ENCODE measurements at places on chromosomes 1 and 21.

DNA sequence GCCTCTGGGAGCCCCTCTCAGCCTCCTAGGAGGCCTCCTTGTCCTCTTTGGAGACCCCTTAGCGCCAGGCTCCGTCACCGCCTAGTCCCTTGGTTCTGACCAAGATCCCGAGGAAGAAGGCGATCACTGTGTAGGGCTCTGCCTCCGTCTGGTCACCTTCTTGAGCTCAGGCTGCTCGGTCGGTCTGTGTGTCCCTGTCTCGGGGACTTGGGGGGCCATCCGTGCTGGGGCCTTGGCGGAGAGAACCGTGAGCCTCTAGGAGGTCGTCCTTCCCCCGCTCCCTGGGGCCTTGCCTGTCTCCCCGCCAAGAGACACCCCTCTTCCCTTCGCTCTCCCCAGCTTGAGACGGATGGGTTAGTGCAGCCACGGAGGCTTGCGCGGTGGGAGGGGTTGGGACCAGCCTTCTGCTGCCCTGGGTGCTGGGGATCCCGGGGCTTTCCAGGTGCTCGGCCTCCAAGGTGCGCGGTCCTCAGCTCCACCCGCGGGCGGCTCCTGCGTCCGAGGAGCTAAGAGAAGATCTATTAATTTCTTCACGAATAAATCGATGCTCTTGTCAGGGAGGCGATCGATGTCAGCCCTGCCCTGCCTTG is 701 bp upstream of the INSRR start:
- DNase-seq, result no peak

DNA sequence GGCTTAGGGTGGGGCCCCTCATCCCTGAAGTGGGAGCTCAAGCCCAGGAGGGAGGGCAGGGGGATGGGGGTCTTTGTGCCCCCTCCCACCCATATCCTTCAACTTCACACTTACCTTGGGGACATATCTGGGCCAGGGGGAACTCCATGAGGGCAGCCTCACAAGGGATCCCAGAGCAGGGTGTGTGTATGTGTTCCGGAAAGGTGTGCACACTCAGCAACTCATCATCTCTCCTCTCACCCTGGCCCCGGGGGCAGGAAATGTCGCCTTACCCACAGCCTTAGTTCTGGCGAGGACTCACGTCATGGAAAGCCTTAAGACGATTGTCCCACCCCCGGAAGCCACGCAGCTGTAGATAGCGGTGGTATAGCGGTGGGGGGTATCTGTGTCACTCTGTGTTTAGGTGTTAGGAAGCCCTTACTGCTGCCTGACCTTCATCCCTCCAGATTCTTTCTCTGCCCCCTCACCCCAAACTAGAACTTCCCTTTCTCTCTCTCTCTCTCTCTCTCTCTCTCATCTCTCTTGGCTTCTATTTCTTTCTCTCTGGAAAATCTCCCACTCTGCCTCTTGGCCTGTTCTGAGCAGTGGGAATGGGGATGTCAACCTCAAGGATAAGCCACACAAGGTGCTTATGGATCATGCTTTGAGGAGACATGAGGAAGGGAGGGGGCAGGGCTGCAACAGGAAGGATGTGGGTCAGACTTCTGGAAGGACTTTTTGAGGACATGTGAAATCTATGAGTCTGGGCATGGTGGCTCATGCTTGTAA is at the start of gene SH2D2A:
Gene SH2D2A, minus strand, starts transcription at position 288 of the 768 bp plus-strand sequence. Its CDS starts 140 bp downstream, at position 148.
- no peak for DNase-seq

- no peak for DNase-seq
Measured at GRCh38 chr1:153359241-153359640, 1.6 kb downstream of the S100A9 start.

- no peak for DNase-seq
Measured at GRCh38 chr1:155295942-155296267, 5.3 kb downstream of the PKLR start.

DNA sequence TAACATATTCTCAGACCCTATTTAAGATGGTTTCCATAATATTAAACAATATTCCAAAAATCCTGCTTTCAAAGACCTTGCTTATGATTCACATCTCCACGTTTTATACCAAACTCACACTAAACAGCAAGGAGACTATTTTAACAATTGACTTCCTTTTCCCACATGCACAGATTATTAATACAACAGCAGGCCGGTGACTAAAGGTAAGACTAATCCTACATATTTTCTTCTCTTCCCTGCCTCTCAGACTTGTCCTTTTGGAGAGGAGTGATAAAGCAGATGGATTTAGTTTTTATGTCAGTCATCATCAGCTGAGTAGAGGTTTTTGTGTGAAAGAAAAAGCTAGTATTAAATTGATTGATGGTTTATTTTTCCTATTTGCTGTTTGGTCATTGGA is 400.6 kb downstream of the NTNG1 start:
- DNase-seq, result no peak

- DNase-seq, result no peak
Measured at GRCh38 chr1:175632667-175633066, 110.7 kb downstream of the TNR start.

- DNase-seq, result no peak
Measured at GRCh38 chr1:31433396-31433930, 20.4 kb downstream of the SERINC2 start.

DNA sequence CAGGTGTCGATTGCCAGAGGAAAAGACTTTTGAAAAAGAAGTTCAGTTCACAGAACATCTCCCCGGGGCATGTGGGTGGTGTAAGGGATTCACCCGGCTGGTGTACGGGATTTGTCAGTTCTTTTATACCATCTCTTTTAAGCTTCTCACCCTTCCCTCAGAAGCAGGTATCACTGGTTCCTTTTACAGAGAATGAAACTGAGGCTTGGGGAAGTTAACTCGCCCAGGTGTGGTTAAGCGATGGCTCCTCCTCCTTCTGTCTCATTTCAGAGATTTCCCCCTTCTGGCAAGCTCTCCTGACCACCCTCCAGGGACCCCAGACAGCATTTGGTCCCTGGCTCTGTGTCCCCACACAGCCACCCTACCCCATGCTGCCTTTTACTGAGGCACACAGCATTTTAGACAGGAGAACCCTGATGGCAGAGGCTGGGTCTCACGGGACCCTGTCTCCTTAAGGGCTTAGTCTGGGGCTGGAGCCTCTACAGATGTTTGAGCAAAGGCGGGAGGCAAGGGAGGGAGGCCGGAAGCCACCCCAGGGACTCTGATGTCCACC is 2.8 kb upstream of the ECE1 start:
- no peak for DNase-seq

DNA sequence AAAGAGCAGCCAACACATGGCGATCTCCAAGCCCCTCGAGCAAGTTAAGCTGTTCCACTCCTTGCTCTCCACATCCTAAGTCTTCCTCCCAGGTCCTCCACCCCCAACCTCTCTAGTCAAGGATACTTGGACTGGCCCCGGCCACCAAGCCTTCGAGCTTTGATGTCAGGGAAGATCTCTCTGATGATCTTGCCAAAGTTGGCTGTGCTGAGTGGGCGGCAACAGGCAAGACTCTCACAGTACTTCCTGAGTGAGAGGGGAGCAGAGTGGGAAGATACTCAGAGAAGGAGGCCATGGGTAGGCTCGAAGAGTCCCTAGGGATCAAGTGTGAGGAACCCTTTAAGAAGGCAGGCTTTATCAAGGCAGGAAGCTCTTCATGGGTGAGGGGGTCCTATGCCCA is 2.8 kb downstream of the RFX5 start:
- no peak for DNase-seq

DNA sequence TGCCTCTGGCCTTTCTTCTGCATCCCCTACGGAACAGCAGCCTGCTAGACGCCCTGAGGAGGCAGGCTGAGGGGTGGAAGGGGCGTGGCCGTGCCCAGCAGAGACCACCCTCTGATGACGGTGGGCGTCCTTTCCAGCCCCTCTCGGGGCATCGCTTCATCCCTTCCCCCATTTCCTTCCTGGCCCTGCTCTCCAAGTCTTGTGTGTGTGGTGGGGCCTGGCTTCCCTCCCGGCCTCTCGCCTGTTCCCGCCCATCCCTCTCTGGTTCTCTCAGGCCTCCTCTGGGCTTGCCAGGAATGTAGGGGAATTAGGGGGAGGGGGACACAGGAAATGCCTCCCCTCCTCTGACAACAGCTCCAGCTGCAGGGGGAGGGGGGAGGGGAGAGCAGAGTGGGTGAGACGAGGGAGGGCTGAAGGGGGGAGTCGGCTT is 51.1 kb downstream of the SKI start:
- no peak for DNase-seq

DNA sequence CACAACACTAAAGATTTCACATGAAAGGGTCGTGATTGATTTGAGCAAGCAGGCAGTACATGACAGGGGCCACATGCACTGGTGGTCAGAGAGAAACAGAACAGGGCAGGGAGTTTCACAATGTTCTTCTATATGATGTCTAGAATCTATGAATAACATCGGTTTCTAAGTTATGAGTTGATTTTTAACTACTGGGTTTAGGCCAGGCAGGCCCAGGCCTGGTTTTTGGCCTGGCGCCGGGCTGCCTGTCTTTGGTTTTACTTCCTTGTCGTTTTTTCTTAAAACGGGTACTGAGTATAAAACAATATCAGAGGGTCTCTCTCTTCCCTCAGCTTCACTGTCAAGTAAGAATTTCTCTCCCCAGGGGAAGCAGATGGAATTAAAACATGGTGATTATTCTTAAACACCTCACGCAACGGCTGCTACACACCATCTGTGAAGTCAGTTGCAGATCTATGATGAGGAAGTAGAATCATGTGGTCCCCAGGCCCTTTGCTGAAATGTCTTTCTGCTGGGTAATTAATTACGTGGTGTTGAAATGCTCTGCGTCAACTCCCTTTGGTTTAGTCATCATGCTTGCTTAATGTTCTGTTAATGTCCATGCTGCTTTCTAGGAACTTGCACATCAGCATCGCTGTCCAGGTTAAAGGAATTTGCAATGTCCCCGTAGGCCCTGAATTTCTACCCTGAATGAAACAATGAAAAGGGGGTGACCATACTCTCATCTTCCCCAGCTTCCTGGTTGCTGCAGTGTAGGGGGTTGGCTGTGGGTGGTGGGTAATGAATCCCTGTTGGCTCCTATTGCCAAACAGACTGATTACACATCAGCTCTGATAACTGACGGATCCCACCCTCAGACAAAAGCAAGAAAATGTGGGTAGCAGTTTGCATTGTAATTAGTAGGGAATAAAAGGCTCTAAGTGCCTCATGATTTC is 70.3 kb downstream of the SERINC2 start:
- no peak for DNase-seq

DNA sequence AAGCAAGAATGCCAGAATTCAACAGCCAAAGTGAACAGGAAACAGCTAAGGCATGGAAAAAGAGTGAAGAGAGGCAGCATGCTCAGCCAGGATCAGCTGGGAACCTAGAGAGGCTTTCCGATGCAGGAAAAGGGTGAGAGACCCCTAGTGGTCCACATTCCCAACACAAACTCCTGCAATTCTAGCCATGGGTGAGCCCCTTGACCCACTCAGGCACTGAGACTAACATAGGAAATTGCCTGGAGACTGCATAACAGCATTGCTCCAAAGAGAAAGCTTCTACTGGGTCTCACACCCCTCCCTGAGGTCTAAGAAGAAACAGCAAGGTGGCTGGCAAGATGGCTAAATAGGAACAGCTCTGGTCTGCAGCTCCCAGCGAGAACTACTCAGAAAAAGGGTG is 123.2 kb downstream of the LHX8 start:
- no peak for DNase-seq

GRCh38 chr1:234509457-234510328 is 30.7 kb upstream of the TARBP1 start:
- DNase-seq, result no peak

- DNase-seq, result no peak
Measured at GRCh38 chr1:58816747-58817221, 32.9 kb upstream of the JUN start.

- DNase-seq, result no peak
Measured at GRCh38 chr1:161988413-161988812, 35.3 kb downstream of the OLFML2B start.
